ENCODE measurements at places on chromosomes 3 and 15.

- peak; percentile 75 for DNase-seq
Observed at GRCh38 chr15:67542420-67543347, at the start of gene MAP2K5. MAP2K5 (plus strand) TSS chr15:67542703; CDS start chr15:67543336, 633 bp downstream.

GRCh38 chr3:9169956-9170850 is 79.2 kb downstream of the SRGAP3 start:
- DNase-seq, result no peak

- DNase-seq, result no peak
Observed at GRCh38 chr3:31176045-31176444, 281.6 kb upstream of the GADL1 start.

GRCh38 chr3:127860211-127860696 is 37.9 kb upstream of the MGLL start:
- DNase-seq, result no peak

DNA sequence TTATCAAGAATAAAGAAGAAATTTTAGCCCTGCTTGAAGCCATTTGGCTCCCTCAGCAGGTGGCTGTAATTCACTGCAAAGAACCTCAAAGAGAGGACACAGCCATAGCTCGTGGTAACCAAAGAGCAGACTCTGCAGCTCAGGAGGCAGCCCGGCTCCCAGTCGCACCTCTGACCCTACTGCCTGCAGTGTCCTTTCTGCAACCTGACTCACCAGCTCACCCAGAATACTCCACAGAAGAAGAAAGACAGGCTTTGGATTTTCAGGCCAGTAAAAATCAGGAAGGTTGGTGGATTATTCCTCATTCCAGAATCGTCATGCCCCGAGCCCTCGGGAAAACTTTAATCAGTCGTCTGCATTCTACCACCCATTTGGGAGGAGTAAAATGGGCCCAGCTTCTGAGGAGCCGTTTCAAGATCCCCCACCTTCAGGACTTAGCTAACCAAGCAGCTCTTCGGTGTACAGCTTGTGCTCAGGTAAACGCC is 38.6 kb downstream of the ZBTB11 start:
- DNase-seq, result no peak

GRCh38 chr15:70340494-70340870 is 242.8 kb upstream of the TLE3 start:
- DNase-seq, result no peak

DNA sequence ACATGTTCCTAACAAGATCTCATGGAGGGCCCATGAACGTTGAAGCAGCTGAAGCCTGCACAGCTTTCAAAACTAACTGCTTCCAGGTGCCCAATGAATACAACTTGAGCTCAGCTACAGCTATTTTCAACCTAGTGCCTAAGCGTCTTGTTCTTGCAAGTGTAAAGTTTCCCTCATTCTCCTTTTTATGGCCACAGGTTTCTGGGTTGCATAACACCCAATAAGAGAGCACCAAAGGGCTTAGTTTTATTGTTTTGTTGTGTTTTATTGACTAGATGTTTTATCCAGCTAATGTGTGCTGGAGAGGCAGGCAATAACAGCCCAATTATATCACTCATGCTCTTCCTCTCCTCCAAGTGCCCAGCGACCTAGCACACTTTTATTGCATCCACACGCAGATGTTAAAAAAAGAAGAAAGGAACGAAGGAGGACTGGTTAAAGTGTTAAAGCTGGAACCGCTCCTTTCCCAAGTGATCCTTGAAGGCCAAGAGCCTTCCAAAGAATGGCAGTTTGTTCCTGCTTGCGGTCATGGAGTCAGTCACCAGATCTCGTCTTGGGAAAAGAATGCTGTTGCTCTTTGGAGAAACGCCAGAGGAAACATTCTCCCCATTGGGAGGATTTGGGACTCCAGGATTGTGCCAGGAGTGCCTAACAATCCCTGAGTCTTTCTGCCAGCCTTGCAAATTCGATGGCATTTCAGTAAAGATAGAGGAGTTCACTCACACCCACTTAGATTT is 156.9 kb downstream of the MEX3B start:
- DNase-seq, result no peak

GRCh38 chr3:134697830-134698689 is 47.2 kb upstream of the KY start:
- DNase-seq, result no peak

- no peak for DNase-seq
Observed at GRCh38 chr15:72845981-72846383, 62.4 kb upstream of the ADPGK start.

DNA sequence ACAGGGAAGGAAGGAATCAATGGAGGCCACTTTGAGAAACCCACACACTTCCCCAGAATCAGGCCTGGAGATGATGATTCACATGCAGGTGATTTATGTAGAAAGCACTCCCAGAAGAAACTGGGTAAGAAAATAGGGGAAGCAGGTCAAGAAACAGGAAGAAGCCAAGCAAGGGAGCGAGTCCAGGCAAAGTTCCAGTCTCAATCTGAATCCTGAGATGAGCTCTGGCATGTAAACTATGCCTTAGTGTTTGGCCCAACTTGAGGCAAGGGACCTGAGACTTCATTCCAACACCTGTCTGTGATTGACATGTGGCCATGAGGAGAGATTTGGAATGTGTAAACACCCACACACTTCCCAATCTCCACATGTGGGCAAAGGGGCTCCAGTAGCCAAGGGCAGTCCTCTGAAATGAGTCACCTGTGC is 61.6 kb upstream of the CTNNB1 start:
- DNase-seq, result no peak

DNA sequence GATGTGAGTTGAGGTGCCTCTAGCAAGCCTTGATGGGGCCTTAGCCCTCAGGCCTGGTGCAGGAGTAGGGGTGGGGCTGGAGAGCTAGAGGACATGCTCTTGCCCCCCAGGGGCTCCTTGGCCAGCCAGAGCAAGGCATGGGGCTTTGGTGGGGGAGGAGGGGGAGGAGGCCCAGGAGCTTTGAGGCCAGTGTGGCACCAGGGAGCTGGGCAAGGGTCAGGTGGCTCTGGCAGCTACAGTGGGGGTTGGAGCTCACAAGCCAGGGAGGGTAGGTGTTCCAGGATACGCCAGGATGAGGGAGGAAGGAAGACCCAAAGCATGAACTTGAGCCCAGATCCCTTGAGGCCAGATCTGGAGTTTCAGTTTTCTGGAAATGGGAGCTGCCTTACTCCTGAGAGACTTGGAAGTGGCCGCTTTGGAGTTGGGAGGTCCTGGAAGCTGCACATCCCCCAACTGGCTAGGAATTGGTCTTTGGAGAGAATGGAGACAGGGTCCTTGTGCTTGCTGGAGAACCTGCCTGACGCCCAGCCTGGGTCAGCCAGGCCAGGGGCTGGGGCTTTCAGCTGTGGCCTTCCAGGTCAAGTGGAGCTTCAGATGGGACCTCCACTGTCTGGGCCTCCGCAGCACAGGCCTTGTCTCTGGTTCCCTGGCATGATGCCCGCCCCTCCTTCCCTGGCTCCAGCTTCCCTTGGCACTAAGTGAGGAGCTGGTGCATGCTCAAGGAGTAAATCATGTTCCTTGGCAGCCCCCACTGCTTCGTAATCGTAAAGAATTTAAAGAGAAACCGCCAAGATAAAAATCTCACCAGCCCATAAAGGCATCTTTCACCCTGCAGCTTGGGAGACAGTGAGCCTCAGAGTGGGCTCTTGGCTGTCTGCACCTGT is 8.7 kb downstream of the SEMA3F start:
- DNase-seq, result no peak

DNA sequence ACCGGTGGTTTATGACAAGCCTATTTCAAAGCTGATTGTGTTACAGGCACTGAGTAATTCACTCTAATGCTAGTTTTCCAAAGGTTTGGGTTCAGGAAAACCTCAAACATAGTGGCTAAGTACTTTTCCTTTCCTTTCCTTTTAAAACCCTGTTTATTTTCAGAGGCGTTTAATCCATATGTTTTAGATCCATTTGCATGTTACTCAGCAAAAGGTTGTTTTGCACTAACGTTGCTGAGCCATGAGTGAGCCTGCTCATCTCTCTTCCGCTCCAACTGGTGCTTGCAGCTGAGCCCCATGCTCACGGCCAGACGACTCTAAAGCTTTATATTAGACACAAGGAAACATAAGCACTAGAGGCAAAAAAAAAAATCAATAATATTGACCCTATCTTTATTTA is 9.4 kb downstream of the CEMIP start:
- no peak for DNase-seq

DNA sequence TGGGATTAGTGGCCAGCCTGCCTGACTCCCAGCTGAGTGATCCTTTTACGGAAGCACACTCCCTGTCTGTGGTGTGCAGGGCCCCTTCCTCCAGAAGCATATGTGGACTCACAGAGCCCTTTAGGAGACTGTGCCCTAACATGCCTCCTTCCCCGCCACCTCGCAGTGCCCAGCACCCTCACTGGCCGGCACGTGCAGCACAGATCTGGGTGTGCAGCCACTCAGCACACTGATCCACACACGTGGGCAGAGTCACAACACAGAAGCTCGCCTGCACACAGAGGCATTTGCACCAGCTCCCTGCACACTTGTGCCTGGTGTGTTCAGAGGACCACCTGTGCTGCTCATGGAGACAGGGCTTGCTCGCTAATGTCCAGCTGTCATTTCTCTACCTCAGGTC is 23.6 kb upstream of the CSPG4 start:
- no peak for DNase-seq

DNA sequence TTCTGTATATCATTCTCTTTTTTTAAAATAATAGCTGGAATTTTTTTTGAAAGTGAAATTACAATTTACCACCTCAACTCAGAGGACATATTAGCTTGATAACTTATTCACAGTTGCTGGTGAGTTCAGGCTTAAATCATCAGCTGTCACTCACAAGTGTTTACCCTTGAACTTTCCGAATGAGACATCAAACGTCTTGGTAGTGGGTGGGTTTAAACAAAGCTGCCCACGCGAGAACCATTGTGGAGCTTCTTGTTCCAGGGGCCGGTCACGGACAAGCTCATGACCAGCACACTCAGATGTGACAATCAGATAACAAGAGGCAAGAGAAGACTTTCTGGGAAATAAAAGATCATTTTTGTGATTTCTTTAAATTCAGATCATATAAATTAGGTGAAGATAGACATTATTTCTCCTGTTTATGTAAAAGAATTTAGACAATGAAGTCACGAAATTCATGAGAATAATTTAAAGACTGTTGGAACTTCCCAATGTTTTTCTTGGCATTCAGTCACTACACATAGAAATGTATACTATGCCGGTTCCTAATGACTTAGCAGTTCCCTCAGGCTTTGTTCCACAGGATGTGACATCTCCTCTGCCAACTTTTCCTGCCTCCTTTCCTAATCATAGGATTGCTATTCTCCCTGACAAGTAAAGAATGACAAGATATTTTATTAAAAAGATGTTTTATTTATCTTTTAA is 29.3 kb downstream of the BTD start:
- DNase-seq, result no peak

GRCh38 chr15:69297642-69298353 is 914 bp upstream of the PAQR5 start:
- DNase-seq, result no peak

DNA sequence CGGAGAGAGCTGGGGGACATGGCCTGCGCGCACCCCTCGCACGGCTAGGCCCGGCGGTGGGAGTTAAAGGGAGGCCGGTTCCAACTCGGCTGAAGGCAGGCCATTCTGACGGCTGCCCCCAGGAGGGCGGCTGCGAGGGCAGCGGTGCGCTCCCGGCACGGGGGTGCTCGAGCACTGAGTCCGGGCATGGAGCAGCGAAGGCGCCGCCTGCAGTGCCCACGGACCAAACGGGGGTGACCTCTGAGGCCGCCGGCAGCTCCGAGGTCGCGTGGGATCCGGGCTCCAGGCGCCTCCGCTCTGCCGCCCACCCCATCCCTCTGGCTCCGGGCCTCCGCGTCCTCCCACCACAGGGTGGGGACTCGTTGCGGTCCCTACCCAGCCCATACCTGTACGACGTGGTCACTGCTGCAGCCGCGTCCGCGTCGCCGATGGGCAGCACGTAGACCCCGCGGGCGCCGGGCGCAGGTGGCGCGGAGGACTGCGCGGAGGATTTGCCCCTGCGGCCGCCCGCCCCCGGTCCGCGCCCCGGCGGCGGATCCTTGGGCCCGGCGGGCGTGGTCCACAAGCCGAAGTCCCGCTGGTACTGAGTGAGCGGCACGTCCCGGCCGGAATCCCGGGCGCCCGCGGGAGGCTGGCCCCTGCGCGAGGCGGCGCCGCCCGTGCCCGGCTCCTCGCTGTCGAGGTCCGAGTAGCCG is 469 bp downstream of the MAP6D1 start:
- DNase-seq, result no peak

- no peak for DNase-seq
Observed at GRCh38 chr3:25818335-25818734, 28.4 kb downstream of the OXSM start.

- no peak for DNase-seq
Observed at GRCh38 chr3:82163907-82164520, 402.6 kb upstream of the GBE1 start.

DNA sequence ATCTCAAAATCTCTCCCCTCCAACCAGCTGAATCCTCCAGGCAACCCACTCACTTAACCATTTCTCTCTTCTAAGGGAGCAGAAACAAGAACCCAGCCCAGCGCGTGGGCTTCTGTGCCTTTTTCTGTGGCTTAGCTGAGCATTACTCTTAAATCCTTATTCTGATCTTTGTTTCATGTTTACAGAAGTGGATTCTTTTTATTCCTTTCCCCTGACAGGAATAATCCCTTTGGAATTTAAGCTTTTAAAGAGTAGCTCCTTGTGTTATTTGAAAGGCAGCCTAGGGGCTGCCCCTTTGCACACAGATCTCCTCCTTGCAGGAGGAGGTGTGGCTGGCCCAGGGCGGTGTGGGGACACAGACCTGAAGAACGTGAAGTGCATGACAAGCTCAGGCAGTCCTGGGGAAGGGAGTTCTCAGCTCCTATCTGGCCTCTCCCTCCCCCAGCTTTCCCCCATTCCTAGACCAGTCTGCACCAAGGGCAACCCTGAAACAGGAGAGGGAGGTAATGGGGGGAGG is 77.1 kb upstream of the UBE2E1 start:
- no peak for DNase-seq

GRCh38 chr15:98646546-98647025 is 1.8 kb upstream of the IGF1R start:
- no peak for DNase-seq

GRCh38 chr3:72571638-72572114 is 276.6 kb downstream of the SHQ1 start:
- no peak for DNase-seq

DNA sequence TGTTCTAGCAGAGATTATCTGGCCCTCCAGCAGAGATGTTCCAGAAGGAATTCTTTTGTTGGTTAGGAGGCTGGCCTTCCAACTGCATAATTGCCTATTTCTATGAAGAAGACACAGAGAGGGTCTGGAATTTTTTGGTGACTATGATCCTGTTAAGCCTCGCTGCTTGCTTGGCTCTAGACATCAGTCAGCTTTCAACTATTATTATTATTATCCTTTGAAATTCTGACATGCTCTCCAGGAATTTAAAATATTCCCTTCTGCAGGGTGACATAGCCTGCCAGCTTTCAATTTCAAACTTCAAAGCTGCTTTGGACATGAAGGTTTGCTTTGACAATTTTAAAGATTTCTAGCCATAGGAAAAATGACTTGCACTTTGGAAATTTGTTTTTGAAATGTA is 26.3 kb upstream of the ZNF148 start:
- DNase-seq, result no peak

DNA sequence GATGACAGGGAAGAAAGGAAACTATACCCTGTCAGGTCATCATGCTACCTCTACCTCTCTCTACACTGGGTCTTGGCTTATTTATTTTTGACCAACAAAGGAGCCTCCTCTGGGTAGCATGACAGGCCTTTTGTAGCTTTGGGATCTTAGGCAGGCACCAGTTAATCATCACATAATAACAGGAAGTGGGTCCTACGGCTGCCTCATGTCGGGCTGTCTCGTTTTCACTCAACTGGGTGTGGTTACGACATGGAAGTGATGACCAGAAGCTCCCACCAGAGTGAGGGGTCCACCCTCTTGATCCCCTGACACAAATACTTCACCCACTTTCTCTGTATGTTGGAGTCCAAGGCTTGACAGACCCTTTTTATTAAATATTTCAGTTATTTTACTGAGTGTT is 105.3 kb downstream of the CD47 start:
- DNase-seq, result no peak
